HuH-7 (cell line): ENCODE measurements at places on chromosomes 2 and 18.

GRCh38 chr2:56109994-56110393 is 73.8 kb upstream of the CCDC85A start:
- no peak for DNase-seq

DNA sequence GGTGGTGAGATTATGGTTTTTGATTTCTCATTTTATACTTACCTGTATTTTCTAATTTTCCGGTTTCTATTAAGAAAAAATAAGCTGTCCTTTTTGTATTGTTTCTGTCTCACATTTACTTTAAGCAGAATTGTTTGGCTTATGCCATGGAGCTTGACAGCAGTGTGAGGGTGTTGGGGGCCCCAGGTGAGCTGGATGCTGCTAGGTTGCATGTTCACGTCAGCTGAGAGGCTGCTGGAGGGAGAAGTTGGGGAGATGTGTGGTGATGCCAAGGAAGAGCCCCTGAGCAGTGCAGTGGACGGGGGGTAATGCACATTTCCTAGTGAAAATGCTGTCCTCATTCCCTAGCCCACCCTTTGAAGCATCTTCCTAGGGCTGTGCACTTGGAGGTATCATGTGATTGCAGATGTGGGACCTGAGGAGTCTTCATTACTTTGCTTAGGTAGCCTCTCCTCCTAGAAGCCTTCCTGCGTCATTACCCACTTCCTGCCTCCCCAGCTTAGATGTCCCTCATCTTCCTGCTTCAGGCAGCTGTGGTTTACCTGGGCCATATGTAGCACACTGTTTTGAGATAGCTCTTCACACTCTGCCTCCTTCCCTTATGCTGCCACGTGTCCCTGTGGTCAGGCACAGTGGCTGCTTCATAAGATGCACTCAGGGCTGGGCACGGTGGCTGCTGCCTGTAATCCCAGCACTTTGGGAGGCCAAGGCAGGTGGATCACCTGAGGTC is 16.2 kb downstream of the ATG16L1 start:
- DNase-seq: no peak

GRCh38 chr18:23266717-23267446 is 131.6 kb downstream of the CABLES1 start:
- no peak for DNase-seq

GRCh38 chr2:7265286-7265685 is 348.1 kb downstream of the RNF144A start:
- DNase-seq: no peak

GRCh38 chr2:104641786-104642185 is 212.1 kb upstream of the POU3F3 start:
- DNase-seq: no peak

GRCh38 chr2:197869501-197870111 is 65.2 kb downstream of the PLCL1 start:
- no peak for DNase-seq

GRCh38 chr2:26471289-26471688 is 6.6 kb downstream of the OTOF start:
- DNase-seq: peak; percentile 42

GRCh38 chr2:101147971-101148370 is 3.2 kb downstream of the TBC1D8 start:
- DNase-seq: no peak

DNA sequence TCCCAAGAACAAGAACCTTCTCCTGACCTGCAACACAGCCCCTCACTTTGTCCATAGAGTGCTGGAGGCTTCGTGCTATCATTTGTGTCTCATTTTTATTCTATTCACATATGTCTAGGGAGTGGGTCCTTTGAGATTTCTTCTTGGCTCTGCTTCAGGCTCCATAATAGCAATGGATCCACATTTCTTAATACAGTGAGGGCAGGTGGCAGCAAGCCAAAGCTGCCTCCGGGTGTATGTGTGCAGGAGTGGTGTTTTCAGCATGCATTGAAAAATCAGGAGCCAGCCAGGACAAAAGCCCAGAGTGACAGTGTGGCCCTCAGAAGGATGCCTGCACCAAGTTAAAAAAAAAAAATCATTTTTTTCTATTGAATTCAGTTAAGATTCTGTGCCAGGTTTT is 115.1 kb upstream of the PELI1 start:
- no peak for DNase-seq

- peak; percentile 67 for DNase-seq
These were observed 9.5 kb downstream of the COPS7B start for GRCh38 chr2:231795525-231796327.

DNA sequence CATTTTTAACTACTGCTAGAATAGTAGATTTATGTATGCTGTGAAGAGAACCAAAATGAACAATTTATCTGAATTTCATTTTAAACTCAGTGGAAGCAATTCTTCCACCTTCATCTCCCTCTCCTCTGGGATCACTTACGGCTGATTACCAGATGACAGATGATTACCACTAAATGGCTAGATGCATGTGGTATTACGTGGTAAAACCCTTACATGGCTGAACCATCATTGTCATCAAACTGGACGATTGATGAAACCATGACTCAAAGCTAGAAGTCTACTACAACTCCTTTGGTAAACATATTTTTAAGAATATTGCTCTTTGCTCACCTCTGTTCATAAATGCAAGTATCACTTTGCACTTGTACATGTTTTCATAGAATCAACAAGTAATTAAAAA is 48.5 kb upstream of the DOCK10 start:
- DNase-seq: no peak

- no peak for DNase-seq
These were observed 28.5 kb upstream of the ACKR3 start for GRCh38 chr2:236541008-236541562.

DNA sequence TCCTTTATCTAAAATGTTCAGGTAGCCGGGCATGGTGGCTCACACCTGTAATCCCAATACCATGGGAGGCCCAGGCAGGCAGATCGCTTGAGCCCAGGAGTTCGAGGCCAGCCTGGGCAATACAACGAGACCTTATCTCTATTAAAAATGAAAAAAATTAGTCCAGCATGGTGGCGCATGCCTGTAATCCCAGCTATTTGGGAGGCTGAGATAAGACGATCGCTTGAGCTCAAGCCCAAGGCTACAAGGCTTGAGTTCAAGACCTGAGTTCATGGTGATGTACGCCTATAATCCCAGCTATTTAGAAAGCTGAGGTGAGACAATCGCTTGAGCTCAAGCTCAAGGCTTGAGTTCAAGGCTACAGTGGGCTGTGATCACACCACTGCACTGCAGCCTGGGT is 45.6 kb upstream of the GPR75 start:
- DNase-seq: no peak

DNA sequence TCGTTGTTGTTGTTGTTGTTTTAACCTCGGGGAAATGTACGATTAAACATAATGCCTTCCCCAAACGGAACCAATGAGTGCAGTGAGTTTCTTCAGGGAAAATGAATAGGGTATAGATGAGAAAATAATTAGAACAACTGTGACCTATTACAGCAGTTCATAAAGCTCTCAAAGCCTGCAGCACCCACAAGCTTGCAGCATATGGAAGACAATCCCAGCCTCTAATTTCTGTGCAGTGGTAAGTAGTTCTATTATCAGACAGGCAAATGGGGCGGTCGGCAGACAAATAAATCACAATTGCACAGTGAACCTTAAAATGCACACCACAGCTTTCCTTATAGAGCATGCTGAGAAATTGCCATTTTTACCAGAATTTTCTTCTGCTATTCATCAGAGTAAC is 159.5 kb downstream of the MYT1L start:
- DNase-seq: no peak

DNA sequence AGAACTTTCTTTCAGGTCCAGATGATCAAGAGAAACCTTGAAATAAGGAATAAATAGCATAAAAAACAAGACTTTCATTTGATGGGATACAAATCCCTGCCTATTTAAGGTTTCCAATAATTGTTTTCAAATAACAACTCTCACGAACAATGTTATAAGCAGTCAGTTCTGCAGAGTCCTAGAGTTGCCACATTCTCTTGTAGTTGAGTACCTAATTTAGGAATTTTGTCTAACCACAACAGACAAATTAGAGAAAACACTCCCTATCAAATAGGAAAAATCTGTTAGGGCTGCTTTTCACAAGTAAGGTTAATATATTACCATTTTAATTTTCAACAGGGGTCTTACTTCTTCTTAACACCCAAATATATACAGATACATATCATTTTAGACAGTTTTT is 130.1 kb upstream of the CDH20 start:
- no peak for DNase-seq
